PC-9 (cell line): ENCODE measurements at places on chromosomes 7 and 10. TPM values are rescaled to one million over a fixed set of nuclear protein-coding genes. Genes with fewer than 3 reads are reported as not detected.
A peak's percentile ranks its signal among the peaks of the same experiment; 100 is the strongest.

DNA sequence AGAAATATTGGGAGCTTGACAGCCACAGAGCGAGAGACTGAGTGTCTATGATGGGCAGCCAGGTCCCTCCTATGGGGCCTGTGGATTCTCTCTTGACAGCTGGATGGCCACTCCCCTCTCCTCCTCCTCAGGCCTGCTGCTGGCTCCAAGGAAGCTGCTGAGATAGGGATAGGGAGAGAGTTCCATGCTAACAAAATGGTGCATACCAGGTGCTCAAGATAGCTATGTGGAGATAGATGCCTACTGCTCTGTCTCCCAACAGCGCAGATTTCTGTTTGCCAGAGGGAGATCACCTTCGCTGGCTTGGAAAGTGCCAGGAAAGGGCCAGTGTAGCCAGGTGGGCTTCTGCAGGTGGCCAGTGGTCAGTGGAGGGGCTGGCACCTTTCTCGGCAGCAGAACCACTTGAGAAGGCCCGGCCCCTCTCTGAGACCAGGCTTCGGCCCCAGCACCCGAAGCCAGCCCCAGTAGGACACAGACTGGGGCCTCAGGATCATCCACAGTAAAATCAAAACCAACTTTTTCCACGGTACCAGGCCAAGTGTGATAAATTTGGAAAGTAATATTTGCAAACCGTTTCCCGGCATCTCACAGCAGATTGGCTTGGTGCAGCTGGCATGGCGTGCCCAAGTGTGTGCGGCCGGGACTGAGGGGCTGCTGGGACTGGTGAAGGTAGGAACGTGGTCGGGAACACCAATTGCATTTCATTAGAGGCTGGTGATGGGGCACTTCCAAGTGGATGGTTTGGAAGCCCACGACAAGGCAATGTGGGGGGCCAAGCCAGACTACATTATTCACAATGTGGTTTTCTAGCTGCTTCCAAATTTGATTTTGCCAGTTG is 139.6 kb downstream of the PTPN20 start:
- H3K27ac ChIP-seq = no peak overlapping the region
- H3K4me1 ChIP-seq = no peaks in the 10 kb centered on the region
- H3K36me3 ChIP-seq = no peaks in the 10 kb centered on the region
- no peak overlapping the region for H3K4me3 ChIP-seq
- H3K27me3 ChIP-seq = no peaks in the 10 kb centered on the region

The HKDC1 gene
- 173 and 178 TPM in 2 replicates for total RNA-seq

DNA sequence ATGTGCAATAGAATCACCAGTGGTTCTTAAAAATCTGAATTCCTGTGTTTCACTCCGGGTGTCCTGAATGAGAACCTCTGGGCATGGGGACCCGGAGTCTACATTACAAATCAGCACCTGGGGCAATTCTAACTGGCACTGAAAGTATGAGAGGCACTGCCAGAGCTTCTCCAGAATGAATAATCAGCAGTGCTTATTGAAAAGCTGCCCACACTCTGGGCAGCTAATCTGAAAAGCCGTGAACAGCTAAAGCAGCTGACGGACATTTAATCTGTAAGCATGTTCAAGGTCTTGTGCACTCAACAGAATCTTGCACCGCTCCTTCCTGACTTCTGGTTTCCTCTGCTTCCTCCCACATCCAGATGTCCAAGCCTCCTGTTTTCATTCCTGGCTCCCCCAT is 113.3 kb upstream of the KIF5B start:
- no peaks in the 10 kb centered on the region for H3K27me3 ChIP-seq
- H3K4me1 ChIP-seq = peaks cover 13% of the 10 kb centered on the region
- no peak for DNase-seq
- no peak overlapping the region for H3K4me3 ChIP-seq
- H3K27ac ChIP-seq = no peak overlapping the region

DNA sequence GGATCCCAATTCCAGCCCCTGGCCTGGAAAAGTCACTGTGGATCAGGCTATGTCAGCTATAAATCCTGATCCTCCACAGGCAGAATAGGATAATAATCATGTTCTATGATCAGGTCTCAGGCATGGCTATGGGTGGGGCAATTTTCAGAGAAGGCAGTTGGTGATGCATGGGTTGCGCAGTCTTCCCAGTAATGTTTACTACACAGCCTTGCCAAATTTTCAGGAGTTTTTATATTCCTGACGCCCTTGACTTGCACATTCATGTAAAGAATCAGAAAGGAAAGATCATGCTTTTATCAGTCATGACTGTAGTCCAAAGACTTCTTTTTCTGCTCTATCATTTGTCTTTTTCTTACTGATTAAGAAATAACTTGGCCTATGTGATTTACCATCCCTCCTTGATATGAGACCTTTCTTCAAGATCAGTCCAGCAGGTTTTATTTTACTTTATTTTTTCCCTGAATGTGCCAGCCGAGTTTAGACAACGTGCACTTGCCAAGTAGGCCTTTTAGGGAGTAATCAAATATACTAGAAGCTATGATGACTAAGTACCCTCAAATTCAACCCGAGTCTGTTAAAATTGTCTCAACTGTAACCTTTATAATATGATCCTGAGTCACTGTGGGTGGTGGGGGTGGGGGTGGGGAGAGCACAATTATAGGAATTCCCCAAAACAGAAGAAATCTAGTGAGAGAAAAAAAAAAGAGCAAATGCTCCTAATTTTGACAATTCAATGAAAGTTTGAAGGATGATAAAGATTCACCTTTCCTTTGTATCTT is 31.9 kb downstream of the ARL4A start:
- no peaks in the 10 kb centered on the region for H3K36me3 ChIP-seq
- DNase-seq = no peak
- peaks cover 15% of the 10 kb centered on the region for H3K4me1 ChIP-seq
- H3K4me3 ChIP-seq = no peak overlapping the region
- H3K27me3 ChIP-seq = no peaks in the 10 kb centered on the region

The DNAJC30 gene
- total RNA-seq = 8.0 and 9.5 TPM in 2 replicates

- no peak overlapping the region for H3K27ac ChIP-seq
- peaks cover 37% of the 10 kb centered on the region for H3K27me3 ChIP-seq
- H3K4me3 ChIP-seq = no peak overlapping the region
- DNase-seq = no peak
Observed at GRCh38 chr10:101226491-101227428, 2.5 kb downstream of the LBX1 start.

DNA sequence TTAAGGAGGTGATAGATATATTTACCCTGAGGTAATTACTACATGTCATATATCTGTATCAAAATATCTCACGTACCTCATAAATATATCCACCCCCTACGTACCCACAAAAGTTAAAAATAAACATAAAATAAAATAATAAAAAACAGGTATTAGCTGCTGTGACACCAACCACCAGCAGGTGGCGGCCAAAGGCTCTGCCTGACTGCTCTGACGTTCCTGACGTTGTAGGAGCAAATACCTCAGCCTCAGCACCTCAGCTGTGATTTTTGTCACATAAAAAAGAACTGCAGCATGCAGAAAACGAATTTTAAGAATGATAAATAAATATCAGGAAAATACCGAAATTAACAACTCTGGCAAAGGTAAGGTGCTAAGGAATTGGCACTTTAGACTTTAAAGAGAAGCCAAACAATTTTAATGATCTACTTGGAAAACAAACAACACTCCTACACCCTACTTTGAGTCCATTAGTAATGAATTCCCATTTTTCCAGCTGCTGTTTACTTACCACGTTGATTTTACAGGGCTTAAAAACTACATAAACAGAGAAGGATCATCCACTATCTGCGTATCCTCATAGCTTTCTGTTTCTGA is 125.4 kb upstream of the TARP start:
- H3K4me1 ChIP-seq = no peaks in the 10 kb centered on the region
- peaks cover 25% of the 10 kb centered on the region for H3K27me3 ChIP-seq
- H3K4me3 ChIP-seq = no peak overlapping the region
- H3K27ac ChIP-seq = no peak overlapping the region

The SAMD9L gene
- total RNA-seq = 3.6 and 4.1 TPM in 2 replicates

The SPACDR gene
- 1.4 and 4.2 TPM in 2 replicates for total RNA-seq

The SFRP4 gene
- not detected in 2 replicates for total RNA-seq

DNA sequence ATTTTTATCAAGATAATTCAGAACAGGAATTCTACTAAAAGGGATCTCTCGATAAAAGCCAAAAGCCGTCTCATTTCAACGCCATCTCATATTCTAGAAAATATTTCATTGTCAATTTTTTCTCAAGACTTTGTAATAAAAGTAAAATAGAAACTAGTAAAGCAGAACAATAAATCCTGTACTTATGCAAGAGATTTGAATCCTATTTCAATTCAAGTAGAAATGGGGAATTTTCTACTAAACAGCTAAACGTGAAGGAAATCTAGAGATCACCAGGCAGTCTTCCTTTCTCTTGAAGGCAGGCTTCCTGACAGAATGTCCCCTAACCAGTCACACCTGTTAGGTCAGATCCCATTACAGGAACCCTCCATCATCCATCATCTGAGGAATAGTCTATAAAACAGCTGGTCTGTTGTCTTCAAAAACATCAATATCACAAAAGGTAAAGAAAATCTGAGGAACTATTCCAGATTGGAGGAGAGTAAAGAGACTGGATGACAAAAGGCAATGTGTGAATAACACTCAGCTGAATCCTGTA is 23.7 kb downstream of the USP6NL start:
- H3K4me3 ChIP-seq = no peak overlapping the region
- H3K27me3 ChIP-seq = no peaks in the 10 kb centered on the region
- peak; percentile 48 for DNase-seq
- H3K27ac ChIP-seq = no peak overlapping the region

GRCh38 chr10:118101501-118101900 is 54.8 kb upstream of the RAB11FIP2 start:
- DNase-seq = no peak
- no peaks in the 10 kb centered on the region for H3K4me1 ChIP-seq
- no peak overlapping the region for H3K27ac ChIP-seq
- H3K27me3 ChIP-seq = no peaks in the 10 kb centered on the region
- no peak overlapping the region for H3K4me3 ChIP-seq

DNA sequence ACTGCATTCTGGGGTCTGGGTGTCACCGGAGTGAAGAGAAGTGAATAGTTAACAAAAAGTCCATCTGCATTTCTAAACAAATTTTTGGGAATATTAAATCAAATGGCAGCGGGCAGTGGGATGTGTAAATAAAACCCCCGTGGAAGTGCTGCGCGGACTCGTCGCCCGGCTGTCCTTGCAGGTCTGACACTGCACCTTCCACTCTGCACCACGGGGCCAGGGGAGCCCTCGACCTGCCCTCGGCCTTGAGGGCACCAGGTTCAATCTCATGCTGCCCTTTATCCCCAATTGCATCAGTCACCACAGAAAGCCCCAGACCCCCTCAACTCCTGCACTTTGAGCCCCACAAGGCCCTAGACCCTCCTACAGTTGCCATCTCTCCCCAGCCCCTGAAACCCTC is 6.4 kb upstream of the SMARCD3 start:
- peaks cover 94% of the 10 kb centered on the region for H3K27me3 ChIP-seq
- no peaks in the 10 kb centered on the region for H3K4me1 ChIP-seq
- H3K4me3 ChIP-seq = no peak overlapping the region
- no peak overlapping the region for H3K27ac ChIP-seq
- no peaks in the 10 kb centered on the region for H3K36me3 ChIP-seq

GRCh38 chr7:23230641-23231101 is 15.9 kb upstream of the GPNMB start:
- no peaks in the 10 kb centered on the region for H3K36me3 ChIP-seq
- no peak for DNase-seq
- no peak overlapping the region for H3K4me3 ChIP-seq
- no peaks in the 10 kb centered on the region for H3K27me3 ChIP-seq
- H3K27ac ChIP-seq = no peak overlapping the region

The LIPM gene
- not detected in 2 replicates for total RNA-seq

The NOLC1 gene
- 58.3 and 59.5 TPM in 2 replicates for total RNA-seq

- no peaks in the 10 kb centered on the region for H3K4me1 ChIP-seq
- H3K27me3 ChIP-seq = no peaks in the 10 kb centered on the region
- no peak overlapping the region for H3K27ac ChIP-seq
Observed at GRCh38 chr10:116271593-116272439, 1.2 kb downstream of the GFRA1 start.

GRCh38 chr7:47097431-47097830 is 484.5 kb downstream of the TNS3 start:
- no peak overlapping the region for H3K27ac ChIP-seq
- no peaks in the 10 kb centered on the region for H3K4me1 ChIP-seq
- H3K36me3 ChIP-seq = no peaks in the 10 kb centered on the region
- no peaks in the 10 kb centered on the region for H3K27me3 ChIP-seq
- no peak for DNase-seq

The CRHR2 gene
- not detected in 2 replicates for total RNA-seq

DNA sequence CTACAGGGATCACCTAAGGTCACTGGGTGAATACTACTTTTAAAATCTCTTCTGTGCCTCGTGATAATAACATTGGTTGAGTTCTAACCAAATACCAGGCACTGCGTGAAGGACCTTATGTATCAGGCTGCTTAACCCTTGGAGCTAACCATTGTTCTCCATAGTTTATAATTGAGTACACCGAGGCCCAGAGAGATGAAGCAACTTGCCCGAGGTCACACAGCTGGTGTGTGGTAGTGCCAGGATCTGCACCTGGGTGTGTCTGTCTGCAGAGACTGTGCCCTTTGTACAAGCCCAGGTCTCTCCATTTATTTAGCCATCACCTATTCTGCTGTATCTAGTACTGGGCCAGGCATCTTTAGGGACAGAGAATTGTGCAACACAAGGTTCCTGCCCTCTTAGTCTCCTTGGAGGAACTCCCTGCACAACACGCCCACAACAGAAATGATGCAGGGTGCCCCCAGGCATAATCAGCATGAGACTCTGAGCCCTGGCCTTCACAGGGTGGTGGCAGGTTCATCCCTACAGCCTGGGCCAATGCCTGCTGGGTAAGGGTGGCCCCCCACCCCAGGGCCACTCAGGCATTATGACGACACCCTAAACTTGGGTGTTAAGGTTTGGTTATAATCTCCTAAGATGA is 31.5 kb downstream of the UNC5B start:
- DNase-seq = peak; percentile 87
- no peaks in the 10 kb centered on the region for H3K27me3 ChIP-seq
- H3K4me1 ChIP-seq = peaks cover 61% of the 10 kb centered on the region
- H3K36me3 ChIP-seq = no peaks in the 10 kb centered on the region

DNA sequence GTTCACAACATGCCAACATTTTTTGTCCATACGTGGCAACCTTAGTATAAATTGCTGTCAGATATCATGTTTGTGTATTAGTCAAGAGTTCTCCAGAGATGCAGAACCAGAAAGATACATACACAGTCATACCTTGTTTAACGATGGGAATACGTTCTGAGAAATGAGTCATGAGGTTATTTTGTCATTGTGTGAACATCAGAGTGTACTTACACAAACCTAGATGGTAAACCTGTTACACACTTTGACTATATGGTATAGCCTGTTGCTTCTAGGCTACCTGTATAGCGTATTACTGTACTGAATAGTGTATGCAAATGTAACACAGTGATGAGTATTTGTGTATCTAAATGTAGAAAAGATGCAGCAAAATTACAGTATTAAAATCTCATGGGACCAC is 22.3 kb downstream of the ZNF518A start:
- H3K27me3 ChIP-seq = no peaks in the 10 kb centered on the region
- DNase-seq = no peak
- no peak overlapping the region for H3K4me3 ChIP-seq
- no peaks in the 10 kb centered on the region for H3K4me1 ChIP-seq
- peaks cover 24% of the 10 kb centered on the region for H3K36me3 ChIP-seq
